ENCODE measurements at places on chromosomes 1 and 21.

- DNase-seq = no peak
These were observed 35.7 kb upstream of the THEM4 start for GRCh38 chr1:151944857-151945575.

DNA sequence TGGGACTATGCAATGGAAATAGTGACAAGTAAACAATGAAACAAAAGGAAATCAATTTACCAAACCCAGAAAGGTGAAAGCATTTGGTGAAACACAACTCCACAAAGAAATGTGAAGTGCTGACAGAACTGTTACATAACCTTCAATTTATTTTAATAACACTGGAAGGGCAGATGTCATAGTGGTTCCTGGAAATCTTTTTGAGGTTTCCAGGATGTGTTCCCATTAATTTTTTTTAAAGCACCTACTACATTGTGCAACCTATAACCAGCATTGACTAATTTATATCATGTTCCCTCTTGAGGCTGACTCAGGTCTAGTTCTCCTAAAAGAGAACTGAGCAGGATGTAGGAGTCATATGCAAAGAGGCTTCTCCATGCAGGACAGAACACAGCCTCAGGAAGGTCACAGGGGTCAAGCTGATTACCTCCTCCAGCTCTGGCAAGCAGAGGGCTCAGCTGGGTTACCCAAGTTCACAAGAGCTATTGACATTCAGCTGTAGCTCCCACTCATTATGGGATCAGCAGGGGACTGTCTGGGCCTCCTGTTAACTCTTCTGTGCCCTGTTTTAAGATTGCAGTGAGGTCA, 157.1 kb upstream of the NRIP1 start:
- DNase-seq = no peak

GRCh38 chr1:2476061-2476999, at the start of gene PLCH2:
PLCH2 (plus strand) TSS chr1:2476289; CDS start chr1:2476589, 300 bp downstream.
- no peak for DNase-seq

DNA sequence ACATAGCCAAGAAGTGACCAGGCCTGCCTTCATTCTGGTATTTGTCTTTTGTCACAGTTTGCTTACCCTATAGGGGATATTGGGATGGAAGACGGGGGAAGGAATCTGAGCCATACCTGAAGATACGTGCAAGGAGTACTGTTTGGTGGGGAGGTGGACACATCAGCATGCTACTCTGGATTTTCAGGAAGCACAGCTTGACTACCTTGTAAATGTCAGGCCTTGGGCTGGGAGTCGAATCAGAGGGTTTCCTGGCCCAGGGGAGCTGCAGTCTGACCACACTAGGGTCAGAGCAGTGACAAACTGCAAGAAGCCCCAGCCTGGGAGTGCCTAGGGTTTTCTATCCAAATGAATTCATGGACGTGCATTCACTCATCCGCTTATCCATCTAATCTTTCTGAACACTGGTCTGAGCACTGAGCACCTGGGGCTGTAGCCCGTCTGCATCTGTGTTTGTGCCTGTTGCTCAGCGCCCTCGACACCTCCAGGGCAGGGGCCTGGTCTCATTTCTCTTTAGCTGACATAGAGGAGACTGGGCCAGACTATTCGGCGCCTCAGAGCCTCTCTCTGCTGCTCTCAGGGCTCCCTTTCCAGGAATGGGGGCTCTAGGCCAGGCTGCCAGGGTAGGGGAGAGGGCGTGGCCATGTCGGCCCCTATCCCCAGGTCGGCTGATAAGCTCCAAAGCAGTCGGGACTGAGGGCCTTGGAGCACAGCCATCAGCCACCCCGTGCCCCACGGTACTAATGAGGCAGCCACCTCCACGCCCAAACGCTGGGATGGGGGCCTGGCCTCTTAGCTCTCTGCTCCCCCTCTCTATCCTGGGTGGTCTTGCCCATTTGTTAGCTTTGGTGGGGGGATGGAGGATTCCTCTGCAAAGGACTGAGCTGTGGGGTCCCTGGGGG, 47.0 kb upstream of the SLC2A1 start:
- no peak for DNase-seq

GRCh38 chr1:21951226-21951870, 14.2 kb upstream of the HSPG2 start:
- DNase-seq = no peak

GRCh38 chr21:37843191-37843590, 73.1 kb downstream of the KCNJ6 start:
- no peak for DNase-seq

Data from suprapubic skin (tissue), 4 donors.